CD4-positive, alpha-beta T cell treated with Interleukin-2 at 100 ng/mL for 4 hours (primary cell): ENCODE measurements at places on chromosomes 2 and 18.
A peak's percentile ranks its signal among the peaks of the same experiment; 100 is the strongest.

GRCh38 chr2:19878268-19879046 lies 23.3 kb downstream of the TTC32 start:
- DNase-seq: no peak

DNA sequence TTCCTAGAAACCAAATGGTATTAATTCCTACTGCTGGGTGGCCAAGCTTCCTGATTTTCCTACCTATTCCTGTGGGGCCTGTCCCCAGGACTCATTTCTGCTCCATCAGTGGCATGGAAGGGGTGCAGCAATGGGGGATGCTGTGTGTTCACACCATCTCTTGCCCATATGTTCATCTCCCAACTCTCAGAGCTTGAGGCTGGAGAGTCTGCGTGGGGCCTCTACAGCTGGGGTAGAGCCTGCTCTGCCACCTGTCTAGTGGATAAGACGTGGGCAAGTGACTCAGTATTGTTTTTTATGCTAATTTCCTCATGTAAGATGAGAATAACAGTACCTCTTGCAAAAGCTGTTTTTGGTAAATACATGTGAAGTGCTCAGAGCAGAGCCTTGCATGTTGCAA lies 149.8 kb downstream of the ACTR3 start:
- DNase-seq: no peak

- no peak for DNase-seq
Observed at GRCh38 chr2:169735623-169736022, 2.0 kb downstream of the KLHL23 start.

DNA sequence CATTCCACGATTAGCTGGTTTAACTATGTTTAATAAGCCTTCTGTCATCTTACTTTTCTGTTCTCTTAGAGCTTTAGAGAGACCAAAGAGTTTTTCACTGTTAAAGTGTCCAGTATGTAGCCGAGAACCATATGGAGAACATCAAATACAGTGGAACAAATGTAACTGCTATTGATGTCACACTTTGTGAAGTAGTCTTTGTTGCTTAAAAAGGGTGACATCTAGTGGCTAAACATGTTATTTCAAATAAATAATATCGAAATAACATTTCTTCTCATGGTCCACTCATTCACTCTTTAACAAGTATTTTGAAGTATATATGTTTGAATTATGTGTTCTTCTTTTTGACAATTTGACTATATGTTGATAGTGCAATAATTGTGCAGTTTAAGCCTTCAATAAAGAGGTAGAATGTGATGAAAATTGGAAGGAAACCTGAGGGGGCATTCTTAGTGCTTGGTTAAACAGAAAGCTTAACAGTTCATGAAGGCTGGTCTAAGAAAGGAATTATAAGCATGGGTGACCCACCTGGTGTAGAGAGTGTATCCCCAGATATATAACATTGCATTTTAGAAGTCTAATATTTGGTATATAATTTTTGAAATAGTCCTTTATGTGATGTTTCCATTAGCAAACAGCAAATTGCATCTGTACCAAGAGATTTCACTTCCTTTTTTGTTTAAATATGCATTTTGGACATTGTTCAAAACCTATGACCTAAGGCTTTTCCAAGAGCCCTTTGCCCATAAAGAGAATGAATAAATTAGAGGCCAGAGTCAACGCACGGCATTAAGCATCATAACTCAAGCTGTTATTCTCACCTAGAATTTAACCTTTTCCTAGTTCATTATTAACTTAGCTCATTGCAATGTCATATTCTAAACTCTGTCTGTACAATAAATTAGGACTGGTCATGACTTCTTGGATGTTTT lies 112.1 kb downstream of the KYNU start:
- DNase-seq: peak; percentile 22

DNA sequence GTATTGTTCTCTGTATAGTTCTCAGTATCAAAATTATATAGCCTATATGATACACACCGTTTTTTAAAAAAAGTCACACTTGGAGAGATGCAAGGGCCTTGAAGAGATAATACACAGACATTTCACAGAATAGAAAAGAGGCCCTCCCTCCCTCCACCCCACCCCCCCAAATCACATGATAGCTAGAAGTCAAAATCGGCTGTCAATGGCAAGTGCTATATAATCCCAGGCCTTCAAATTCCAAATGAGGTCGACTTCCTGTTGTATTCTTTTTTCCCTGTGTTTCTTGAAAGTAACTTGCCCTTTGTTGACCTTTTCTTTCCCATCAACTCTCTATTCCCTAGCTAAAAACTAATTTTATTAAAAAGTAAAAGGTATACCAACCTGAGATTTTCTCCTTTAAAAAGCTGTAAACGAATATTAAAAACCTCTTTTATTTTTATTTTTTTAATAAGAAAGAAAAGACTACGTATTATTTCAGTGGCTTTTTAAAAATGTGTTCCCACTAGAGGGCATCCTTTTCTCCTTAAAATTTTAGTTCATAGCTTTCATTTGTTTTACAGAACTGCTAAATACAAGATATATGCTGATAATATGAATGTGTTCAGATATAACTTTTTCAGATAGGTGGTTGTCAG lies 46.6 kb downstream of the KCMF1 start:
- DNase-seq: peak; percentile 39

GRCh38 chr2:190959911-190960788 lies 53.8 kb downstream of the STAT1 start:
- no peak for DNase-seq

DNA sequence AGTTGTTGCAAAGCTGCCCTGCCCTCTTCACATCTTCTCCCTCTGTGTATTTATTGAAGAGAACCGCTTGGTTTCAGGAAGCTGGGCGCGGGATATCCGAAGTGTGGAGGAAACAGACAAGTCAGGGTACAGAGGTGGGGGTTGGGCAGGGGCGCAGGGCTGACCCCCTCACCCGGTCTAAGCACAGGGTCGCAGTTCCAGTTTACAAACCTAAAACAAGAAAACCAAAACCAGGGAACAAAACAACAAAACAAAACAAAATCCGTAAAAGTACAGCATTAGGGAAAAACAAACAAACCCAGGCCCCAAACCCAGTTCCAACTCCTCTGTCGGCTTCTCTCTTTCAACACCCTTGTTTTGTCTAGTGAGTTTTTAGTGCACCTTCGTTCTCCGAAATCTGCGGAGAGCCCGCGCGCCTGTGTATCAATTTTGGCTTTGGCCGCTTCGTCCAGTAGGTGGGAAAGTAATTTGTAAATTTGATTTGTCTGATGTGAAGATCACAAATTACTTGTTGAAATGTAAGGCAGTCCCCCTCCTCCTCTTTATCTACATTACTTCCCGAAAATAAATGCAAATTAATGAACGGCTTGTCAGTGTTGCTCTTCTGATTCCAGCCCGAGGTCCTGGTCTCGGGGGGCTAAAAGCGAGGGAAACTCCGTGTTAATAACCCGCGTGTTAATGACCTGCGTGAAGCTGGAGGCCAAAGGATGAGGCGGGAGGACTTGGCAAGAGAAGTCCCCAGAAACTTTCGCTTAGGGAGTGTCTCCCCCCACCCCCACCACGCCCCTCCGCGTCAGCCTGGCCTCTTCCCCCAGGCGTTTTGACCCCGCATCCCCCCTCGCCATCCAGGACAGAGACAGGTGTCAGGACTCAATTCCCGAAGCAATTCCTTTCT lies 6.9 kb downstream of the OTX1 start:
- no peak for DNase-seq

GRCh38 chr2:27903649-27904404 lies 13.3 kb downstream of the BABAM2 start:
- DNase-seq: no peak

- DNase-seq: no peak
Observed at GRCh38 chr2:109679626-109680025, 65.5 kb downstream of the SOWAHC start.

DNA sequence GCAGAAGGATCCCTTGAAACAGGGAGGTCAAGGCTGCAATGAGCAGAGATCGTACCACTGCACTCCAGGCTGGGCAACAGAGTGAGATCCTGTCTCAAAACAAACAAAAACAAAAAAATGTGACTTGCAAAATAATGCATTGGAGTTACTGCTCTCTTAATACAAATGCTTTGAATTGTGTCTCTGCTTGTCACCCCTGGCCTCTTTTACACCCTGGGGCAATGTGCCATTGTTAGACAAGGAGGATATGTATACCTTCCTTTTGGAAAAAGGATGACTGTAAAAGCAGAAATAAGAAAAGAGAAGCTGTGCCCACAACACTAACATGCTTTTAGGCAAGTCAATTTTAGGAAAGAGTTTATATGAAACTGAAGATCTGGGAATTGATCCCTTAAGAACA lies 20.8 kb upstream of the C2orf74 start:
- no peak for DNase-seq
